Activated CD4-positive, alpha-beta memory T cell treated with anti-CD3 and anti-CD28 coated beads for 36 hours (primary cell): ENCODE measurements at places on chromosomes 7 and 10.

DNA sequence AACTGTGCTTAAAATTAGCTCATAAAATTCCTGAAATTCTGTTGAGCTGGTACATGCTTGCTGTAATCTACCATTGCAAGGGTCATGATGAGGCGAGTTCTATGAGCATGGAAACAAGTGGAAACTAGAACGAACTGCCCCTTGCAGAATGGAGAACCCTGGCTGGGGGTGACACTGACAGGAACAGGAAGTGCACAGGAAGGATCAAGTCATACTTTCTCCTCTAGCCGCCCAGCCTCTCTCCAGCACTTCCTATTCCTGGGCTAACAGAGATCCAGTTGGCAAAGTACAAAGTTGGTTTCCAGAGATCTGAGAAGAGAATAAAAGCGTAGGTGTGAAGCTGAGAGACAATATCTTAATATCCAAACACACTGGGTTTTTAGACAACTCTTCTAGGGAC is 414.2 kb upstream of the PODXL start:
- no peak for DNase-seq

DNA sequence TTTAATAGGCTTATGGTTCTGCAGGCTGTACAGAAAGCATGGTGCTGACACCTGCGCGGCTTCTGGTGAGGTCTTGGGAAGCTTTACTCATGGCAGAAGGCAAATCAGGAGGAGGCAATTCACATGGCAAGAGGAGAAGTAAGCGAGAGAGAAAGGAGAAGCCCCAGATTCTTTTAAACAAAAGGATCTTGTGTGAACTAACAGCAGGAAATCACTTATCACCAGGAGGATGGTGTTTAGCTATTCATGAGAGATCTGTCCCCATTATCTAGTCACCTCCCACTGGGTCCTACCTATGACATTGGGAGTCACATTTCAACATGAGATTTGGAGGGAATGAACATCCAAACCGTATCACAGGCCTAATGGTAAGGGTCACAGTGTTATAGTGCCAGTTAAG is 678.0 kb upstream of the KCND2 start:
- DNase-seq = no peak

DNA sequence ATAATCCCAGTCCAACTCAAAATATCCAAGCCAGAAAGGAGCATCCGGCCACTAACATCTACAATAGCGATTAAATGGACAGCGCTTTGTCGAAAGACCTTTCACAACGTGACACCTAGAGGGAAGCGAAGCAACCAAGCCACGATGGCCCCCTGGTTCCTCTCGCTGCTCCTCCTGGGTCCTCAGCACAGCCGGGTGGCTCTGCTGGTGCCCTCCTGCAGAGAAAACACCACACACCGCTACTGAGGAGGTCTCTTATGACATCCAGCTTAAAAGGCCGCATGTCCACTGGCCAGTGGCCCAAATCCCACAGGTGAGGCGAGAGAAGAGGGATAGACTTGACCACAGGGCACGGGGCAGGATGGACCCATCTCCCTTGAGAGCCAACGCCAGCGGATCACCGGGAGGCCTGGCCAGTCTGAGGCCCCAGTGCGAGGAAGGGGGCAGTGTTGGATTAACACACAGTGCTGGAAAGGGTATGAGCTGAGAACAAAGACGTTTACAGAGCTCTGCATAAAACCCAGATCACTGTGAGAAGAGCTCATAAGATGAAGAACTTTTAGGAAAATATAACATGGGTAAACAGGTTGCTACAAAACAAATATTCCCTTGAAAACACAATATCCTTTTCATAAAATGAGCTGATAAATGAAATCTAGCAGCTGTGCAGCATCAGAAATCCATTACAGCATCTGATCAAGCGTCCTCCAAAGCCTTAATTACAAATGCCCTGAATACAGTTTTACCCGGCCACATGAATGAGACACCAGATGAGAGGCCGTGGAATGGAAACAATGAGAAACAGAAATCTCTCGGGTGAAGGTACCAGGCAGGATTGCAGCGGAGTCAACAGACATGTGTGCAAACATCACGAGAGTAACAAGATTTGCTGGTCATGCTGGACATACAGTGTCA is 236.7 kb downstream of the DIP2C start:
- DNase-seq = no peak

GRCh38 chr10:77350711-77351119 is 286.9 kb downstream of the KCNMA1 start:
- DNase-seq = peak; percentile 36

GRCh38 chr7:120033114-120033513 is 239.9 kb upstream of the KCND2 start:
- no peak for DNase-seq

GRCh38 chr7:91941450-91941849 is 788 bp downstream of the AKAP9 start:
- peak; percentile 53 for DNase-seq

DNA sequence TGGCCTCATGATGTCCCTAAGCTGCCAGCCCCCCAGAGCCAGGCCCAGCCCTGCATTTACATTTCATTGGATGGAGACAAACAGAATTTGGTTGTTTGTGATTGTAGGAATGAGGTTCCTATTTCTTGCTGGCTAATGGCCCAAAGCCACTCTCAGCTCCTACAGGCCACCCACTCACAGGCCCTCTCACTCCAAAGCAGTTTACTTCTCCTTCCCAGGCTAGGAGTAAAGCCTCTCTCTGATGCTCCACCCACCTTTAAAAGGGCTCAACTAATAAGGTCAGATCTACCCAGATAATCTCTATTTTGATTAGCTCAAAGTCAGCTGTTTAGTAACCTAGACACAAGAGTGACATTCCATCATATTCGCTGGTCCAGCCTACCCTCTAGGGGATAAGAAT is 11.2 kb upstream of the CUZD1 start:
- no peak for DNase-seq

DNA sequence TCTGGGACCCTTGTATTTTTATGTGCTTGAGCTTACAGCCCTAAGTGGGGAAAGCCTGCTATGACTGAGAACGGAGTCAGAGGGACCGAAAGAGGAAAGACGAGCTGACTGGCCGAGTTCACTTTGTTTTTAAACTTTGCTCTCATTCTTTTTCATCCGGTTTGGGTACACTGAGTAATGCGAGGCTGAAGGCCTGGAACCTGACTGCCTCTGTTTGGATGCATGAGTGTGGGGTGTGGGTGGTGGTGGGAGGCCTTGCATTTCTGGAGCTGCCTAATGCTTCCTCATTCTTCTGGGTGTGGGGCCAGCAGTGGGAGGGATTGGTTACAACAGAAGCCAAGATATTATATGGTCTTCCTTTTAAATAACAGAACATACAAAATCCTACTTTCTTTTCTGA is 155.5 kb downstream of the BUB3 start:
- no peak for DNase-seq

DNA sequence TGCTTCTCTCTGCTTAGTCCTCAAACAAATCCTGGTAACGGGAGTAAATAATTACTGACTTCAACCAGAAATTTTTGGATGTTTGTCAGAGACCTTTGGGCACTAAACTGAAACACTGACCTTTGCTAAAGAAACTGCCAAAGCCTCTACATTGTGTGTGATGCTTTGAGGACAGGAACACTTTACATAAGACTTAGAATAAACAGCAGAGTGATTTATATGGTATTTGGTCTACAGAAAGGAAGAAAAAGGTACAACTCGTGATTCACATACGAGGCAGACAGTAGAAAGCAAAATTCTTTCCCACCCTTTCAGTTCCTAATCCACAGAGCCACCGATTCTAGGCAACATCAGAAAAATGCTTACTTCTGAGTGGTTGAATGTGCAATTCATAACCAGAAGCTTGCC is 59.8 kb downstream of the SLC16A12 start:
- DNase-seq = no peak

DNA sequence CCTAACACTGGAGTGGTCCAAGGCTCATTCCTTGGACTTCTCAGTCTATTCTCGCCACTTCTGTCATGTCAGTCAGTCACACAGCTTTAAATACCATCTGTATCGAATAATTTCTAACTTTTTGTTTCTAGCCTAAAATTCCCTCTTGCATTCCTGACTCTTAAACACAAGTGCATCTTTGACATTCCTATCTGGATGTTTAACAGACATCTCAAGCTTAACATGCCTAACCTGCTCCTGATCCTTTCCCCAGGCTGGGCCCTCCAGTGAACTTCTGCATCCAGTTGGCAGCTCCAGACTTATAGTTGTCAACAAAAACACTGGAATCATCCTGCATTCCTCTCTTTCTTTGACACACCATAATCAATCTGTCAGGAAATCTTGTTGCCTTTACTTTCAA is 4.5 kb upstream of the ABCB4 start:
- no peak for DNase-seq

DNA sequence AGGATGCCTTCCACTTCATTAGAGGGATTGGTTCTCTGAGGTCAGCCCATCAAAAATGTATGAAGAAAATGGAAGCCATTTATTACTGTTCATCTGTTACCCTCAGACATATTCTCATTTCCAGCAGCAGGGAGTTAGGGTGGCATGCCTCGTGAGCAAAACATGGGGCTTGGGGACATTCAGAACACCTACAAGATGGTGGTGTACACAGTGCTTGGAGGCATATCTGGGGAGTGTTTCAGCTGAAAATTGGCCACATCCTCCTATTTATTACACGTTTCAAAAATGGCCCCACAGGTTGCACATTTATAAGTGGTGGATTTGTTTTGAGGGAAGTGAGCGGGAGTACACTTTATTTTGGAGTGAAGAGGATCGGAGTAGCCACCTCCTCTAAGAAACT is 93.4 kb downstream of the SPAG6 start:
- DNase-seq = no peak

DNA sequence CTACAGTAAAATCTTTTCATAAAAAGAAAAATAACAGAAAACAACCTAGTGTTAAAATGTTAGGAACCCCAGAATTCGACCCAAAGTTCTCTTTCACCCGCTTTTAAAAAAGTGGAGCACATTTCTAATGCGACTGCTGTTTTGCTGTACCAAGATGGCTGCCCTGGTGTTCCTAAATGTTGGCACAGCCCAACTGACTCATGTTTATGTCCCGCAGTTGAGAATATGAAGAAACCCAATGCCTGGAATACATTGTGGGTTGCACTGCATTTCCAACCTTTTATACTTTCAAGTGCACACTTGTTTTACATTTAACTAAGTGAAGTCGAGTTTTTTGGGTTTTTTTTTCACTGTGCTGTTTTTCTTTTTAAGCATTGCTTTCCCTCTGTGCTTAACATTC is 944 bp downstream of the STEAP1B start:
- DNase-seq = no peak

DNA sequence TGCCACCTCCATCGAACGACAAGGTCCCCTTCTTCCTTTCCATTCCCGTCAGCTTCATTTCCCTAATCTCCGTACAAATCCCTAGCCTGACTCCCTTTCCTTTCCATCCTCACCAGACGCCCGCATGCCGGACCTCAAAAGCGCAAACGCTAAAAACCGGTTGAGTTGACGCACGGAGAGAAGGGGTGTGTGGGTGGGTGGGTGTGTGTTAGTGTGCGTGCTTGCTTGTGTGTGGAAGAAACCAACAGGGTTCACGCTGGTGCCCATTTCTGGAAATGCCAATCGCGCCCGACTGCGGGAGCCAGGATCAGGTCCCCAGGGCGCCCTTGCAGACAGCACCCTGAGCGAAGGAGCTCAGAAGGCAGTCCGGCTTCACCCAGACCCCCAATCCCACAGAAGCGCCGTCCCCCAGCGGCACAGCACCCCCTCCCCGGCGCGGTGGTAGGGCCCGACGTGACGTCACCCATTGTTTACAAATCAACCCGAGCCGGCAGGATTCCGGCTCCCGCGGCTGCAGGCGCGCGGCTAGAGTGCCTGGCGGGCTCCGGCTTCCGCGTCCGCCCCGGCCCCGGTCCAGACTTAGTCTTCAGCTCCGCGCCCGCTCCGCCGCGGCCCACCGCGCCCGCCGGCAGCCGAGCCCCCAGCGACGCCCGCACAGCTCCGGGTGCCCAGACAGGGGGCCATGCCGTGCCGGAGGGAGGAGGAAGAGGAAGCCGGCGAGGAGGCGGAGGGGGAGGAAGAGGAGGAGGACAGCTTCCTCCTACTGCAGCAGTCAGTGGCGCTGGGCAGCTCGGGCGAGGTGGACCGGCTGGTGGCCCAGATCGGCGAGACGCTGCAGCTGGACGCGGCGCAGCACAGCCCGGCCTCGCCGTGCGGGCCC is at the start of gene FRAT1:
TSS of gene FRAT1 (plus strand) at position 500 of the 880 bp plus-strand sequence. CDS start at position 683, 183 bp downstream.
- DNase-seq = peak; percentile 90

- peak; percentile 36 for DNase-seq
These were observed 276.9 kb upstream of the NEBL start for GRCh38 chr10:21173802-21174714.

DNA sequence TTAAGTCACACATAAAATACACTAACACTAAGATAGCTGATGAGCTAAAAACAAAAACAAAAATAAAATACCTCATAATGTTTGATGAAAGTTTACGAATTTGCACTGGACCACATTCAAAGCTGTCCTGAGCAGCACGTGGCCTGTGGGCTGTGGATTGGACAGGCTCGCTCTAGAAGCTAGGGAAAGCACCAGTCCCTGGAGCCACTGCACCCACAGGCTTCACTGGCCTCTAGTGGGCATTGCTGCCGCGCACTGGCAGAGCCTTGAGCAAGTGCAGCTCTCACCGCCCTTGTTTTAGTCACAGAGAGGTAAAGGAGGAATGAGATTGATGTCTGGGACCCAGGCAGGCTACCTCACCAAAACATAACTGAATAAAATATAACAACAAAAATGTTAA is 67.6 kb downstream of the PAX2 start:
- no peak for DNase-seq

GRCh38 chr7:89593125-89593524 is 561.1 kb upstream of the STEAP1 start:
- no peak for DNase-seq

GRCh38 chr10:7795605-7796004 is 7.6 kb downstream of the ATP5F1C start:
- no peak for DNase-seq

GRCh38 chr10:93181271-93182048 is 107.8 kb downstream of the CYP26A1 start:
- DNase-seq = no peak

- peak; percentile 31 for DNase-seq
These were observed 329.0 kb downstream of the RNLS start for GRCh38 chr10:88254091-88254490.
